Smooth muscle cell of trachea (primary cell): ENCODE measurements at places on chromosomes 2 and 18. TPM values are rescaled to one million over a fixed set of nuclear protein-coding genes. Genes with fewer than 3 reads are reported as not detected.

TNFRSF11A gene
- total RNA-seq, result 0.66 and 0.73 TPM in 2 replicates

C2orf78 gene
- total RNA-seq, result not detected in 2 replicates

SPC25 gene
- 14.1 TPM in 1 of 2 replicates, not detected in the other for total RNA-seq

RASGRP3 gene
- total RNA-seq, result 1.3 and 1.5 TPM in 2 replicates

COPS8 gene
- 102 and 128 TPM in 2 replicates for total RNA-seq

CCDC141 gene
- under 0.01 and 0.29 TPM in 2 replicates for total RNA-seq

CRYBA2 gene
- total RNA-seq, result not detected in 2 replicates

CYS1 gene
- total RNA-seq, result 2.0 and 7.3 TPM in 2 replicates

TEKT4 gene
- not detected in 2 replicates for total RNA-seq

HOXD12 gene
- total RNA-seq, result not detected in 2 replicates

ASB18 gene
- total RNA-seq, result not detected in 2 replicates

CCDC148 gene
- total RNA-seq, result 1.5 and 1.7 TPM in 2 replicates
